ENCODE measurements at places on chromosomes 7 and 10.

- no peak for DNase-seq
Measured at GRCh38 chr7:152107945-152108344, 82.5 kb downstream of the GALNT11 start.

GRCh38 chr7:46145412-46145811 is 224.3 kb upstream of the IGFBP3 start:
- DNase-seq: no peak

- DNase-seq: no peak
Measured at GRCh38 chr10:48804740-48805182, 120.1 kb downstream of the WDFY4 start.

GRCh38 chr7:18577096-18577771 is 81.7 kb downstream of the HDAC9 start:
- DNase-seq: no peak

DNA sequence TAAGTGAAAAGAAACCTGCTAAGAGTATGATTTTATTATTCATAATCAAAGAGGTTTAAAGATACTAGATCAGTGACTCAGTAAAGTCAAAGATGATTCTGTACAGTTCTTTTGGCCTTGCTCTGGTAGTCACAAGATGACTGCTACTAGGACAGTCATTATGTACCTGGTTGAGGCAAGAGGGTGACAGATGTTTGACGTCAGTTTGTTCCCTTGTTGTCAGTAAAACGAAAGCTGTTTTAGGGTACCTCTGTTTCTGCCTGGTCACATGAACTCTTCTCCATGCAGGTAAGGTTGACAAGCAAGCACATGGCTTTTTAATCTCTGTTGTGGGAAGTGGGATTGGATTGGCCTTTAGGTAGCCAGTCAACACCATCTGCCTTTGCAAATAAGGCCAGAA is 308.0 kb downstream of the EXOC4 start:
- DNase-seq: no peak

Data from stimulated activated CD4-positive, alpha-beta T cell treated with anti-CD3 and anti-CD28 coated beads, Interleukin-2, amount 100 ng/mL, for 48 hours (primary cell).